SHP77 (cell line): ENCODE measurements at places on chromosomes 12 and 14.

- no peak for DNase-seq
Measured at GRCh38 chr14:62118461-62118860, 356.2 kb downstream of the SNAPC1 start.

GRCh38 chr14:92503756-92504491, 9.7 kb upstream of the RIN3 start:
- DNase-seq: no peak

DNA sequence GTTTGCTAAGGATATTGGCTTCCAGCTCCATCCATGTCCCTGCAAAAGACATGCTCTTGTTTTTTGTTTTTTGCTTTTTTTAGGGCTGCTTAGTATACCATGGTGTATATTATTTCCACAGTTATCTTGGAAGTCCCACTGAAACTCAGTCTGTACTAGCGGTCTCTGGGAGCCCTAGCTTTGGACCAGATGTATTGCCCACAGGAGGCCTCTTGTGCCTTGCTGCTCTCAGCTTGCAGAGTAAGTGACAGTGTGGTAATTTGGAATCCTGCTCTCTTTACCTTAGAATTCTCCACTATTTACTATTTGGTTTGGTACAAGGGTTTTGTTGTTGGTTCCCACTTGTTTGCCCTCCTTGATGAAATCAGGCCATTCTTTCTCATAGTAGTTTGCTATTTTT, 1022.9 kb downstream of the LRFN5 start:
- no peak for DNase-seq

GRCh38 chr14:65723348-65723747, 310.8 kb downstream of the FUT8 start:
- DNase-seq: no peak

- no peak for DNase-seq
Measured at GRCh38 chr12:131229426-131230339, 276.0 kb downstream of the ADGRD1 start.

GRCh38 chr14:36346052-36346451, 25.6 kb upstream of the MBIP start:
- peak; percentile 71 for DNase-seq

DNA sequence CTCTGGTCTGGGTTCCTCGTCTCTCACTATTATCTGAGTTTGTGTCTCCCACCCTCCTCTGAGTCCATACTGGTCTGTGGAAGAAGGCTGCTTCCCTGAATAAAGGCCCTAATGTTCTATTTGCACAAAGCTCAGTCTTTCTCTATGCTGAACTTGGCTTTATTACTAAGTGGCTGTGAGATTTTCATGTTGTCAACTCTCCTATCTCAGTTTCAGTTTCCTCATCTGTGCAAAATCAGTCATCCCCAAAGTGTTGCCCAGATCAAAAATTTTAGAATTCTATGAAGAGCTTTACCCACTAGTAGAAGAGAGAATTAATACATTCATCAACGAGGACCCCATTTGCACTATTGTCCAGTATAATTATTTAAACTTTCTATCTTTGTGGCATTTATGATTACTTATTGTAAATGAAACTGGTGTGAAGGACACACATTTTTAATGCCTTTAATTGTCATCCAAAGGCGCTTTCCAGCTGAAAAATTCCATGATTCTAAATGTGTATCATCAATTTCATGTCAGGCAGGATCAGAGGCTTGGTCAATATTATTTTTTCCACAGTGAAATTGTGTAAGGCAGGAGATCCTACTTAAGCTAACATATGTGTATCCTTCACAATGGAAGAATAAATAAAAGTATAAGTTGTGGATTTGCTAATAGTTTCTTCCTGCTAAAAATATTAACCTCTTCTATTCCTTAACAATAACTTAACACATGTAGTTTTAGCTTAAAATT, 79.1 kb upstream of the EEA1 start:
- DNase-seq: no peak

DNA sequence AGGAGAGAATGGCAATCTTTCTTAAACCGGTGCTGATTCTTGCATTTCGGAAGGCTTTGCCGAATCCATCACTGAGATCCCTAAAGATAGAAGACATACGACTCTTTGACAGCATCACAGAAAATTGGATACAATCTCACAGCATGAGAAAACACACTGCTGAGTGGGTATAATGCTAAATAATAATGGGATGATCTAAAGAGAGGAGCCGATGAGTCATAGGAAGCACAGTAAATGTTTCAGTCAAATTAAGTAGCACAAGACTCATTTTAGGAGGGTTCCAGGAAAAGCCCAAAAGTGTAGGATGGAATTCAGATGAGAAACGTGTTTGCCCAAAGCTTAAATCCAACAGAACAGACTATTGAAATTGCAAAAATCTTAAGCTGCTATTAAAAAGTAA, 81.7 kb downstream of the CPNE8 start:
- DNase-seq: no peak

DNA sequence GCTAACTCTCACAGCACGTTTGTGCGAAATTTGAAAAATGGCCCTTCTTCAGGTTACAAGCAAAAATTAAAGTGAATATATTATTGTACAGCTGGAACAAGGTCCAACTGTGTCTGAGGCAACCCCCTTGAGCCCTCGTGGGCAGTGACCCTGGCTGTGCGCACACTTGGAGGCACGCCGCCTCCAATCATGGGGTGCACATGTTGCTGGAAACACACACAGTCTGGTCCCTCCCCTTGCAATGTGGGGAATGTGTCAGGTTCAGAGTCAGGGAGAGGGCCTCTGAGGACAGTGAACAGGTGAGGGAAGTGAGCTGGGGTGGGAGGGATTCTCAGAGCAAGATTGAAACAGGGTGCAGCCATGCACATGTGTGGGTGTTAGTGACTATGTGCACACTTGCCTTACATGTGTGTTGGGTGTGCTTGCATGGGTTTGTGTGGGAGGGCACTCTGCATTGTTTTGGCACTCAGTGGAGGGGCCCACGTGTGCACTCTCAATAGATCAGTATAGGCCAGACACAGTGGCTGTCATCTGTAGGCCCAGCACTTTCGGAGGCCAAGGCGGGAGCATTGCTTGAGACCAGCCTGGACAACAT, 9.6 kb downstream of the TSPAN9 start:
- DNase-seq: no peak

GRCh38 chr12:130334937-130335336, 2.8 kb upstream of the PIWIL1 start:
- DNase-seq: no peak

- DNase-seq: peak; percentile 23
Measured at GRCh38 chr14:100547633-100548294, 39.5 kb downstream of the BEGAIN start.

GRCh38 chr14:22919601-22919921, 612 bp upstream of the RBM23 start:
- no peak for DNase-seq

DNA sequence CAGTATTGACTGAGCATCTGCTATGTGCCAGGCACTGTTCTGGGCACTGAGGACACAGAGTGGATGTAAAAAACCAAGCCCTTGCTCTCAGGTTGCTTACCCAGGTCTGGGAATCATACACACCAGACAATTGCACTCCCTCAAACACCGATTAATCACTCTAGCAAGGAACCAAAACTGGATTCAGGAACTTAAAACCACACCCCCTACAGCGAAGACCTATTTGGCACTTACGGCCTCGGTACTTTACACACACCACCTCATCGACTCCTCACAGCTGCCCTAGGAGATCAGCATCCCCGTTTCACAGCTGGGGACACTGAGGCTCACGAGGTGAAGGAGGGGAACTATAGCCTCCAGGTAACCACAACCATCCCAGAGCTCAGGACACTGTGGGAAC, 1.6 kb downstream of the GLTP start:
- no peak for DNase-seq

GRCh38 chr14:63770187-63770807, 42.4 kb upstream of the SGPP1 start:
- no peak for DNase-seq

DNA sequence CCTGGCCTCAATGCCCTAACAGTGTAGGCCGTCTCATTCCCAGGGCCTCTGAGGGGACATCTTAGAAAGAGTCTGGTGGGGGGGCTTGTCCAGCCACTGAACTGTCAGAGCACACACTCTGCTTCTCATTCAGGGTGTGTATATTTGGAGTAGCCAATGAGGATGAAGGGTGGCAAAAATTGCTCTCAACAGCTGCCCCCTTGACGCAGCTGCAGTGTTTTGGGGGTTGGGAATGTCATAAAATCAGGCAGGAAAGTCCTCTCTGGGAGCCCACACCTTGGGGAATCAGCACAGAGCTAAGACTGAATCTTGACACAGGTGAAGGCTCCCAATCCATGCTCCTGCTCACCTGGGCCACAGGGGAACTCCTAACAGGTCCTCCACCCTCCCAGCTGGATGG, 1.5 kb downstream of the RASAL1 start:
- no peak for DNase-seq

DNA sequence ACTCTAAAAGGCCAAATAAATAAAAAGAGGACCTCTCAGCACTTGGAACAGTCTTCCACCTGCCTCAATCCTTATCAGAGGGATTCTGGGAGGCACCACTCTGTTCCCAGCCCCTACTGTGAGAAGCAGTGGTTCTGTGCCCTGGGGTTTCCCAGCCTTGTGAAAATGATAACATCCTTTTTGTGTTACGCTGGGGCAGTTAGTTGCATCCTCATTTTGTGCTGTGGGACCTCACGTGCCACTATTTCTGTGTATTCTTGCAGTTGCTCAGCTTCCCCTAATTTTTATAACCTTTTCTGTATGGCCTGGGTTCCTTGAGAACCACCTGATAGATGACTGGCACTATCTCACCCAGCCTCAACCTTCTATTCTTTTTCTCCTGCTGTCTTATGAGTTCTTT, 10.8 kb upstream of the CMA1 start:
- no peak for DNase-seq

GRCh38 chr12:24463375-24463774, 485.5 kb downstream of the BCAT1 start:
- no peak for DNase-seq

DNA sequence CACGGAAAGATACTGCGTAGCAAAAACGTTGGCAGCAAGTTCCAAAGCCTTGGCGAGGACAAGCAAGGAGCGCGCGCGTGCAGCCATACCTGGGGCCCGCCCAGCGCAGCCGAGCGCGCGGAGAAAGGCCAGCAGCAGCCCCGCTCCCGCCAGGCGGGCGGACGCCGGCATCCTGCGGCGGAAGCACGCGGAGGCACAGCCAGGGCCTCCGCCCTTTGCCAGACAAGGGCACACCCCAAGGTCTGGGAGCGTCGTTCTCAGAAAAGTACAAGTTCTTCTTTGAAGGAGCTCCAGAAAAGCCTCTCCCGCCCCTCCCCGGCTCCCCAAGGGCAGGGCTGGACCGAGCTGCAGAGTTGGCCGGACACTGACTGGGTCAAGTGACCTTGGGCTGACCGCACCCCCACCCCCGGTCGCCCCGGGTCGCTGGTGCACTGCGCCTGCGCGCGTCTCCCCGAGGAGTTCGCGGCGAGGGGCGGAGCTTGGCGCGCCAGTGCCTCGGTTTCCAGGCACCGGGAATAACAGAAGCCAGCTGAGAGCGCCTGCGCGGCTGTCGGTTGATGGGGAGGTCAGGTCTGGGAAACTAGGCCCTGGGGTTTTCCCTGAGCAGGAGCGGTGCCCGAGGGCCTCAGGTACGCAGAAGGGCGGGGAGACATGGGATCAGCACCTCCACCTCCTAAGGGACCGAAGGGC, at the start of gene ZC2HC1C:
Gene ZC2HC1C, plus strand, starts transcription at position 521 of the 690 bp plus-strand sequence. CDS start 933 bp downstream, outside the sequence.
- DNase-seq: peak; percentile 95

GRCh38 chr14:105346876-105347586, 32.5 kb downstream of the PACS2 start:
- DNase-seq: no peak

GRCh38 chr12:95815632-95816212, 25.2 kb upstream of the NTN4 start:
- DNase-seq: peak; percentile 9

DNA sequence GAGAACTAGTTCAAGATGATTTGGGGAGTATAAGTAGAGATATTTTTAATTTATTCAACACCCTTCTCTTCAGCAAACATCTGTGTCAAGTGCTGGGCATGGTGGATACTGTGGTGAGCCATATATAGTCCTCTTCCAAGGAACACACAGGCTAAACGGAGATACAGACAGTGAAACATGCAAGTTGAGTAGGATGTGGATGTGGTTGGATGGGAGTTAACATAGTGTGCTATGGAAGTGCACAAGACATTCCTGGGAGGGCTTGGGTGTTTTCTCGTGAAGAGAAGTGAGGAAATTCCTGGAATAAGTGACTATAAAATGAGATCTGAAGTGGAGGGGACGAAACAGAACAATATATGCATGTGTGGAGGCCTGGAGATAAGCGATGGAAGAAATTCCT, 181.1 kb upstream of the NPAS3 start:
- no peak for DNase-seq
